Kidney tubule cell (primary cell): ENCODE measurements at places on chromosomes 1 and 21.

DNA sequence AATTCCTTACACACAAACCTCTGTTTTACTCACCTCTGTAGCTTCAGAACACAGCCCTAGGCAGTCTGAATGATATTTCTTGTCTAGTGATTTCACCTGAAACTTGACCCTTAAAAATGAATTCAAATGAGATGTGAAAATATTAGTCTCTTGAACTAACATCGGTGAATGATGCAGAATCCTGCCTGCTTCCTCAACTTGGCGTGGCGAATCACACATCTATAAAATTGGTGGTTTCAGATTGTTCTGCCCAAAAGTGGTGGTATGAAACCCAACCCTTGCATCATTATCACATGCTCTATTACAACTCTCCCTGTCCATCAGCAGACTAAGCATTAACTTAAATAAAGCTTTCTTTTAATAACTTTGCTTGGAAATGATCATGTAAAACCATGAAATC, 26.9 kb upstream of the C1orf21 start:
- DNase-seq, result no peak

- DNase-seq, result peak; percentile 24
Observed at GRCh38 chr1:78797108-78797781, 147.6 kb downstream of the IFI44 start.

DNA sequence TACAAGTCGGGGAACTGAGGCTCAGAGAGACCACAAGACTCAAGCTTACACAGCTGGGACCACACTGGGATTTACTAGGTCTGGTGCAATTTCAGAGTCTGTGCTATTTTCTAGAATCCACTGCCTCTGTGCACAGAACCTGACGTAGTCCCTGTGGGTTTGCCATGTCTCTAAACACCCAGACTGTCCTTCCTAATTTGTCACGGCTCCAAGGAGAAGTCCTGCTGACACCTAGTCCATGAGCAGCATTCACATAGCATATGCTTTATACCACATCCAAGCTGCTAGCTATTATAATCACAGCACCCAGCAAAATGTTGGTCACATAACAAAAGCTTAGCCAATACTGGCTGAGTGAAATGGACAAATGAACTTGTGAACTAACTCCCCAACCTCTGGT, 79.0 kb upstream of the HMGB4 start:
- DNase-seq, result no peak

- DNase-seq, result no peak
Observed at GRCh38 chr1:217009376-217009775, 286.1 kb upstream of the ESRRG start.

DNA sequence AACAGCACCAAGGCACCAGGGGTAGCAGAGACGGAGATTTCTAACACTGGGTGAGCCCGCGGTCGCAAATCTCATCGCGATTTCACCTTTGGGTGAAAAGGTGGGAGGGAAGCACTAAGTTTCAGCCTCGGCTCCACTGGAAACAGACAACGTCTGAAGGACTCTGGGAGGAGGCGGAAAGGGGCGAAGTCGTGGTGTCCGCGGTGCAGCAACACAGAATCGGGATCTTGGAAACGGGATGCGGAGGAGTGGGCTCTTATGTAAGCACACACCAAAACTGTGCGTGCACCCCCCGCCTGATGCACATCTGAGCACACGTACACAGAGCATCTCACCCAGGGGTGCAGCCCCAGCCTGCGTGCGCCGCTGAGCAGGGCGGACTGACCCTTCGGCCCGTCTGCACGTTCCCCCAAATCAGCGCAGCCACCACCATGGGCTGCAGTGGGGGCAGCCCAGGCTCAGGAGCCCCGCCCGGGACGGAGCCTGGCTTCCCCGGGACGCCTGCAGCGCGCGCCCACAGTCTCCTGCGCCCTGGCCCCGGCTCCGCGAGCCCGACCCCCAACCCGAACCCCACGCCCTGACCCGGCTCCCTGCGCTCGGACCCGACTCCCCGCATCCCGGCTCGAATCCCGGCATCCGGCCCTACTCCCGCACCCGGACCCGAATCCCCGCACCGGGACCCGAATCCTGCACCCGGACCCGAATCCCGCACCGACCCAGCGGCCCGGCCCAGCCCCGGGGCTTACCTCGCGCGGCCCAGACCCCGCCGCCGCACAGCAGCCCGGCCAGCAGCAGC, 670 bp downstream of the CLSTN1 start:
- DNase-seq, result peak; percentile 44

DNA sequence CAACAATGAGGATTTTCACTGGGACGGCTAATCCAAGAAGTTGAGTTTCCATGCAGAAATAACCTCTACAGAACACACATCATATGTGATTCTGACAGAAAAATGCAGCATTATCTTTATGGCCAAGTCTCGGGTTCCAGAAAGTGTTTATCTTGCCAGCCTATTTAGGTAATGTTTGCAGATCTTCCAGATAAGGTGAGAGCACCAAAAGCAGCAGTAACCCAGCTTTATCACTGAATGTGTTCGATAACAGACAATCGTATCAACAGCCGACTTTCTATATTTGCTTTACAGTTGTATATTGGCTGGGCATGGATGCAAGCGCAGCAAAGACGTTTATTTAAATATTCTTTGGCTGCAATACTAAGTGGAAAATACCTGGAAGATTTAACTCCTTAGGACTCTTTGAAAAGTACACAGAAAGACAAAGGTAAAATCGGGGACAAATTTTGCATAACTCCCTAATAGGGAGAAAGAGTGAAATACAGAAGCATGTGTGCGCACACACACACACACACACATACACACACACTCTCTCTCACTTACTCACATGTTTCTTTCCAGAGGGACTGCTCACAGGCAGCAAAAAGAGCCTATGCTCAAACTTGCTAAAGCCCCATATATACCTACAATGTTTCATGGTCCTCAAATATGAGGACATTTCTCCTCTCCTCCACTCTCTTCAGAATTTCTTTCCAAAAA, 3.0 kb upstream of the CTSK start:
- no peak for DNase-seq

DNA sequence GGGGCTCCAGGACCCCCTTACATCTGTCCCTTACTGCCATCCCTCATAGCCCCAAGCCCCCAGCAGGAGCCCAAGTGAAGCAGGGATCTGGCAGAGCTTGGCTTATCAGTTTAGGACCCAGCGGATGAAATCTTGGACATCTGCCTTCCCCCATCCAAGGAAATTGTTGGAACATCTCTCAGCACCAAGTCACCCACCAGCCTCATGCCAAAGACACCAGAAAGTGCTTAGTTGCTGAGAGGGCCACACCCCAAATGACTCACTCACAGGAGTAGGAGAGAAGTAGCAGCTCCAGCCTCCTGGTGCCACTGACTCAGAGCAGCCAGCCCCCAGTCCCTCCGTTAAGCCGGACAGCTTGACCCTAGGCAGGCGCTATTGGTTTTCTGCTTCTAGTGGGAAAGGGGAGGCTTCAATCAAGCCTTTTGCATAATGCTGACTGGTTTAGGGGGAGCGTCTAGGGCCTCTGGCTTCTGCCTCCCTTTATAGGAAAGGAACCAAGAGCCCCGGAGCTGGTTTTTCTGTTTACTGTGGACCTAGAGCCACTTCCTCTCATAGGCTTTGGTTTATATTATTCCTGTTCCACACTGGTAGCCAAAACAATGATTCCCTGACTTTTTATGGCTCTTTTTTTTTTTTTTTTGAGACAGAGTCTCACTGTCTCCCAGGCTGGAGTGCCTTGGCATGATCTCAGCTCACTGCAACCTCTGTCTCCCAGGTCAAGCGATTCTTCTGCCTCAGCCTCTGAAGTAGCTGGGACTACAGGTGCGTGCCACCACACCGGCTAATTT, 114.2 kb upstream of the IPO9 start:
- peak; percentile 100 for DNase-seq

GRCh38 chr1:36092166-36092797, 3.6 kb downstream of the ADPRS start:
- no peak for DNase-seq

- peak; percentile 49 for DNase-seq
Observed at GRCh38 chr1:194295685-194296084, 1109.3 kb upstream of the B3GALT2 start.
